Activated CD4-positive, alpha-beta T cell treated with anti-CD3 and anti-CD28 coated beads for 24 hours (primary cell): ENCODE measurements at places on chromosomes 12 and 14.
A peak's percentile ranks its signal among the peaks of the same experiment; 100 is the strongest.

DNA sequence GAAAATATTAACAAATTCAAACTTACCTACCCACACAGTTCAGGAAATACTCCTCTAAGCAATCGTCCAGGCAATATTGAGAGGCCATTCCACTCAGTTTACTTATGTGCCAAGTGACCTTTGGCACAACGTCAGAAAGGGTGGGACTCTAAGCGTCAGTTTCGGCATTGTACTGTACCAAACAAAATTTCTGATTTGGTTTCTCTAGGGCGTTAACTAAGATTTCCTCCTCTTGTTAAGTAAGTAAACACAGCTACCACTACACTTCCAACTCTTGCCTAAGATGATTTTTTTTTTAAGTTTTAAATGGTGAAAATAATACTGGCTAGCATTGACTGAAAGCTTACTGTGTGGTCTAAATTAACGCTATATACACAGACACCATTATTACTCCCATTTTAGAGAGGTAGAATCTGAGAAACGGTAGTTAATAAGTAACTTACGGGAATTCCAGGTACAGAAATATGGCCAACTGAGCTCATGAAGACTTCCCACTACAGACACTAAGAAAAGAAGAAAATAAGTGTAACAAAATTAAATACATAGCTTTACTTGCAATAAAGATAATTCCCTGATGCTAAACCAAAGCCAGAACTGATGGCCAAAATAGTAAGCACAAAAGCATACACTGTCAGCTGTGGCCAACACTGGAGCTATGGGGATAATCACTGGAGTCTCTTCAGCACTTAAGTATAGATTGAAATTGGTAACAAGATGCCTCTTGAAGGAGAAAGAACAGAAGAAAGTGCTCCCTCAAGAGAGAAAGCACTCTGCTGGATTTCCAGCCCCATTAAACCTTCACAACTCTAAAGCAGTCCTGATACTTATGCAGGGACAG lies 76.1 kb downstream of the EPS8 start:
- no peak for DNase-seq

DNA sequence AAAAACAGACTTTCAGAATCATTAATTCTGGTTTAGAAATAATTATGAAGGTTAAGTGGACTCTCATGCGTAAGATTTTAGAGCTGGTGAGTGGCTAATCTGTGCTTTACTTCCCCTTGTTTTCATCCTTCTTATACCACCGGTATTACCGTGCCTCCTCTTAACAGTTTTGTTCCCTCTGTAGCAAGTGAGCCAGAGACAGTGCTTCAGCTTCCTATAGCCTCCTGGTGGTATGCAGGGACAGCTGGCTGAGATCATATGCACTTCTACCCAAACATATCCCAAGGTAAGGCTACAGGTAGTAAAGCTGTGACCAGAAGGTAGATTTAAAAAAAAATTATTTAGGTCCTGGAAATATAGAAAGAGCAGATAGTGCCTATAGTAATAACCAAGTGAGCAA lies 55.2 kb downstream of the PDE3A start:
- no peak for DNase-seq

DNA sequence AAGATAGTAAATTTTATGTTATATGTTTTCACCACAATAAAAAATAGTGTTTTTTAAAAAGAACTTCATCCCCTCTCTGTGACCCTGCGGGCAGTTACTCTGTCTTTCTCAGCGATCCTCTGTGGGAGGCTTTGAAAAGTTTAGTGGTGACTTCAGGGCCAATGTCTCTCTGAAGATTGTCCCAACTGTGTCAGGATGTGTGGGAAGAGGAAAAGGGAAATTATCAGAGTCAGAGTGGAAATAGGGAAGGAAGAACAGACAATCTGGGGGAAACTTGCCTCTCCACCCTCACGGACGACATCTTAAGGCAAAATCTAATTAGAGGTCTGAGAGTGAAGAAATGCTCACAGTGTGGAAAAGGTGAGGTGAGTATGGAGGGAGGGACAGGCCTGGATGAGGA lies 3.5 kb upstream of the OR10P1 start:
- DNase-seq, result no peak

DNA sequence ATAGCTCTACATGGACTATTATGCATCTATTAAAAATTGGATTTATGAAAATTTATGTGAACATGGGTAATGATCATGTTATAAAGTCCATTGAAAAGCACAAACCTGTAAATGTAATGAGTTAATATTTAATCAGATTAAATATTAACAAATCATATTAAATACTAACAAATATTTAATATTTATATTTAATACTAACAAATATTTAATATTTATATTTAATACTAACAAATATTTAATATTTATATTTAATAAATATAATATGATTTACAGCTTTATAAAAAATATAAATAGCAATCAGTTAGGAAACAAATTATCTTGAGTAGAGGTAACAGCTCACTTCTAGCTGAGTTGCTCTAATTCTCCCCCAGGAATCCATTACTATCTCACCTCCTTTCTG lies 758.0 kb upstream of the USP15 start:
- DNase-seq, result no peak

- DNase-seq, result no peak
Measured at GRCh38 chr14:91180611-91181010, 63.9 kb downstream of the GPR68 start.

GRCh38 chr12:68831751-68832503 lies 23.9 kb downstream of the MDM2 start:
- no peak for DNase-seq

DNA sequence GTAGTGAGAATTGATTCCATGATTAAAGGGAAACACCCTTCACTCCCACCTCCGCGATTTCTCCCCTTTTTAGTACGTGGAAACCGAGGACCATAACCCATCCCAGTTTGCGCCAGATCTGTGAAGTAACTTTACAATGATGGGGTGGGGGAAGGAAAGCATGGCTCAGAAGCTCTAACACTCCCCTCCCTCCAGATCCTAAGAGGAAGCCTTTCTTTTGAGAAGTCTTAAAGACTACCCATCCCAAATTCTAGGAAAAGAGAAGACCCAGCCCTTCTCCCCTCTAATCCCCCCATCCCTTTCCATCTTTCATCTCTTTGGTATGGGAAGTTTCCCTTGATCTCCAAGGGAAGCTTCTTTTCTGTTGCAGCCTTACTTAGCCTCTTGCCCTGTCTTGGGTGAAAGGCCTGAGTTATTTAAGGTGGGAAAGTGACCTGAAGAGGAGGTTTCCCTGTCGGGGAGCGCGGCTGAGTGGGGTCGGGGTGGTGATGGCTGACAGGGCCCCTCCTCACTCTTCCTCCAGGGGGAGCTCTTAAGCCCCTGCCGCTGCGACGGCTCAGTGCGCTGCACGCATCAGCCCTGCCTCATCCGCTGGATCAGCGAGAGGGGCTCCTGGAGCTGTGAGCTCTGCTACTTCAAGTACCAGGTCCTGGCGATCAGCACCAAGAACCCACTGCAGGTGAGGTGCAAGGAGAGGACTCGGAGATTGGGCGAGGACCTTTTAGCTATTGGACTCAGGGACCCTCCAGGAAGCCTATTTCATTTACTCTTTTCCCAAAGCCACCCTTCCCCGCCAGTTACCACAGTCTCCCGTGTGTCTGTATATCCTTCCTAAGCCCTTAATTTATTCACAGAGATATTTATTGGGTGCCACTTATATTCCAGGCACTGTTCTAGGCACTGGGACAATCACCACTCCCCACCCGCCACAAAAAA lies 1.8 kb downstream of the MARCHF9 start:
- DNase-seq, result peak; percentile 63

DNA sequence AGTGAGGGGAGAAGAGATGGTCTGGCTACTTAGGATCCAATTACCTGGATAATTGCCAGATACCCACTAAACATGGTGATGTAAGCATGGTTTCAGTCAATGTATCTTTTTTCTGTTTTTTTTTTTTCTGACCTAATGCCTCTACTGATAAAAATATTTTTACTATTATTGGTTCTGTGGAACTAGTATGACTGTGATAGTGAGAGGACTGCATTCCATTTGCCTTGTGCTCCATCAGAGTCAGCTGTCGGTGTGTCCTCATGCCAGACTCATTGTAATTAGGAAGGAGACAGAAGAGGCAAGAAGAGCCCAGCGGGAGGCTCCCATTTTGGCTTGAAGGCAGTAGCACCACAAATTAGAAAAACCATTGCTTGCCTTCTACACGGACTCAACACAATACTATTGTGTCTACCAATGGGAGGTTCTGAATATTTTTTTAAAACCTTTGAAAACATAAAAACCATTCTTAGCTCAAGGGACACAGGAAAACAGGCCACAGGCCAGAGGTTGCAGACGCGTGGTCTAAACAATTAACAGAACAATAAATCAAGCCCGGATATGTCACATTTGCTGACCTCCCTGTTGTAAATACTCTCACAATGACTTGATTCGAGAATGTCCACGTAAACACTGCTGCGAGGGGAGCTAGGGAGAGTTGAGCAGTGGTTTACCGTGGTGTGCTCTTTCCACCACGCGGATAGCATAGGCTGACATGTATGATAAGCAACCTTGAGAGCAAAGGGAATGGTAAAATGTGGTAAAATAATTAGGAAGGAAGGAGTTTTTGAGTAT lies 13.5 kb upstream of the DCP1B start:
- no peak for DNase-seq

GRCh38 chr12:52692254-52692653 lies 11.1 kb downstream of the KRT77 start:
- no peak for DNase-seq

DNA sequence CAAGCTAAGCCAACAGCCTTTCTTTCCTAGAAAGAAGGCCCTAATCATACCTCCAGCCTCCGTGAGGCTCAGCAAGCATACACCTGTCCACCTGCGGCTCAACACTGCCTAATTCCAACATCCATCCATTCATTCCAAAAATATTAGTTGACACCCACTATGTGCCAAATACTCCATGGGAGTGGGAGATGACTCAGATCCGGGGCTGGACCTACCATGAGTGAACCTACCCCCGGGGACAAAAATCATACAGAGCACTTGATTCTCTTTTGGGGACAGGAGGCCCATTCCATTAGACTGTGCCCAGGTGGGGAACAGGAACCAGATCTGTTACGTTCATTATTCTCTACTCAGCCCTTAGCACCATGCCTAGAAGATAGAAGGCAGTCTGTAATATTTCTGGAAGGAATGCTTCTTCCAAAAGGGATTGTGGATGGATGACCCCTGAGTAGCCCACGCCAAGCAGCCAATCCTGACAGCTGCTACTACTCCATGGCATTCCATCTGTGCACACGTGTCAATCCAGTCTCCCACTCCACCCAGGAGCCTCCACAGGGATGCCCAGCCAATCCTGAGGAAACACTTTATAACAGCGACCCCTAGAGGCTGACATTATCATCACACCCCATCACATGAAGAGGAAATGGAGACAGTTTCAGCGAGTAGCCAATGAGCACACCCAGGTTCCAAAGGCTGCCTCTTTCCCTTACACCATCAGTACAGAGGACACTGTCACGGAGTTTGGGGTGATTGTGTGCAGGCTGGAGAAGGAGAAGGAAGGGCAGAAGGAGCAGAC lies 170.7 kb downstream of the ESRRB start:
- DNase-seq, result no peak

GRCh38 chr14:25055992-25056687 lies 6.2 kb upstream of the STXBP6 start:
- DNase-seq, result no peak

GRCh38 chr12:43675048-43675904 lies 83.3 kb downstream of the PUS7L start:
- no peak for DNase-seq

- no peak for DNase-seq
Measured at GRCh38 chr12:24889411-24889810, 59.5 kb downstream of the BCAT1 start.

- no peak for DNase-seq
Measured at GRCh38 chr12:32146074-32146873, 39.6 kb downstream of the BICD1 start.

GRCh38 chr14:64478634-64479250 lies 13.4 kb downstream of the AKAP5 start:
- DNase-seq, result no peak

DNA sequence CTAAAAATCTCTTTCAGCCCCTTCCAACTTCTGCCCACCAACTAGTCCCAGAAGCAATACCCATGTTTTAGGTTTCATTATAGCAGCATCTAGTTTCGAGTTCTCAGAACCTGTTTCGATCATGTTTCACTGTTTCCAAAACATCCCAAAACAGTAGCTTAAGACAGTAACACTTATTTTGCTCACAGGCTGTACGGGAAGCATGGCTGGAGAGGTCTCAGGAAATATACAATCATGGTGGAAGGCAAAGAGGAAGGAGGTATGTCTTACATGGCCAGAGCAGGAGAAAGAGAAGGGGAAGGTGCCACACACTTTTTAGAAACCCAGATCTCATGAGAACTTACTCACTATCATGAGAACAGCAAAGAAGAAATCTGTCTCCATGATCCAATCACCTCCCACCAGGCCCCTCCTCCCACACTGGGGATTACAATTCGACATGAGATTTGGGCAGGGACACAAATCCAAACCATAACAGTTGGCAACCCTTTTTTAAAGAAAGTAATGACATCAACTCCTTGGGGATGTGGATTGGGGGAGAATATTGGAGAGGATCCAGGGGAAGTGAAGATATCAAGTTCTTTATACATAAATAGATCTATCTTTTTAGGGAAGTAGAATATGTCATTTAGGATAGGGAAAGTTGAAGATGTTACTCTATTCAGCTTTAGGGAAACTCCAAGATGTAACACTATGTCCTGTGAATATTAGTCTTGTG lies 269.9 kb upstream of the PLEKHG7 start:
- DNase-seq, result no peak

GRCh38 chr12:101021911-101022388 lies 188.1 kb downstream of the SLC5A8 start:
- no peak for DNase-seq

DNA sequence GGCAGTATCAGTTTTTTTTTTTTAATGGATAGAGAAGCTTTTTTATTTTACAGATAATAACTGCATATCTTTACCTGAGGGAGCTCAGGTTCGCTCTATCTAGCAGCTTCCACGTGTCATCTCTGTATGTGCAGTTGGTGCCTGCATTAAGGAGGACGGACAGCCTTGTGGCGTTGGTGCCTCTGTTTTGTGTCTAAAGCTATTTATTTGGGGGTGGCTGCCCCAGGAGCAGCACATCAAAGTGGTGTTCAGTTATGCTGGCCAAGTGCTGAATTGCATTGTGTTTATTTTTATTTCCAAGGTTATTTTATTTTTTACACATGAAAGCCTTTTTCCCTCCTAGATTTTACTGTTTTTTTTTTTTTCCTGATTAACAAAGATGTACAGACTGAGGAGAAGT lies 59.7 kb downstream of the RASSF3 start:
- DNase-seq, result no peak

DNA sequence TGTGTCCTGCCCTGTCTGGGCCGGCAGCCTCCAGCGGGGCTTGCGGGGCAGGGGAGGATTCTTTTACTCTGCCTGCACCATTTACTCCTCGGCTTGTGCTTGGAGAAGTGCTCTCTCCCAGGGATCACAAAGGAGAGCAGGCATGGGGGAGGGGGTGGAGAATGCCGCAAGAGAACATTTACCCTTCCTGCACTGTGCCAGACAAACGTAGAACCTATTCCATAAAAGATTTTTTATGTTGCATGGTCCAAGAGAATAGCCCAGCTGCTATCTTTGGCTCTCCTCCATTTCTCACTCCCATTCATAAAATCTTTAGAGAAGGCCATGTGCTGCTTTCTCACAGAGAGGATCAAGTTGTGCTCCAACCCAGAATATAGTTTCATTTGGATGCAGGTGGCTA lies 159.4 kb downstream of the SPTSSA start:
- no peak for DNase-seq
